AG20443 (cell line): ENCODE measurements at places on chromosomes 4 and X.

GRCh38 chr4:6680372-6681034 is 13.2 kb upstream of the S100P start:
- no peak for DNase-seq

- DNase-seq, result peak; percentile 88
Measured at GRCh38 chr4:25172961-25173915, 13.0 kb upstream of the SEPSECS start.

- no peak for DNase-seq
Measured at GRCh38 chr4:142585411-142585810, 260.7 kb downstream of the INPP4B start.

GRCh38 chr4:453267-453666 is 45.7 kb downstream of the ZNF721 start:
- no peak for DNase-seq

- no peak for DNase-seq
Measured at GRCh38 chrX:2488621-2489285, 12.0 kb downstream of the DHRSX start.

DNA sequence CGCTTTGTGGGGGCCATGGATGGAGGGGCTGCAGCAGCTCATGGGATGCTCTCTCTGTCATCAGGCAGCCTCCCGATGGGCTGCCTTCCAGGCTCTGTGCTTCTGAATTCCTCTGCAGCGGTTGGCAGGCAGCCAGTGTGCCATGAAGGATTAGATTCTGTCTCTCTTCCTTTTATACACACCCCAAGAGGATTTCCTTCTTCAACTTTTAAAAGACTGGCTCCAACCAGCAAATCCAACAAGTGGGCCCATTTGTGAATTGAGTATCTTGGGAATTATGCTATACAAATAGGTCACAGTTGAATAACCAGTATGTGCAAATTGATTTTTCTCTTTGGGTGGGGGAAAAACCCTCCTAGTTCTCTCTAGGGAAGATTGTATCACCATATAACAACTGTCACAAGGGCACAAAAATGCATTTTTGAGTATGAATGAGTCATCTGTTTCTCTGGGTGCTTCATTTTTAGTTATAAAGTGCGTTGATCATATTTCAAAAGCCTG is 96.8 kb upstream of the FAT1 start:
- DNase-seq, result peak; percentile 36

DNA sequence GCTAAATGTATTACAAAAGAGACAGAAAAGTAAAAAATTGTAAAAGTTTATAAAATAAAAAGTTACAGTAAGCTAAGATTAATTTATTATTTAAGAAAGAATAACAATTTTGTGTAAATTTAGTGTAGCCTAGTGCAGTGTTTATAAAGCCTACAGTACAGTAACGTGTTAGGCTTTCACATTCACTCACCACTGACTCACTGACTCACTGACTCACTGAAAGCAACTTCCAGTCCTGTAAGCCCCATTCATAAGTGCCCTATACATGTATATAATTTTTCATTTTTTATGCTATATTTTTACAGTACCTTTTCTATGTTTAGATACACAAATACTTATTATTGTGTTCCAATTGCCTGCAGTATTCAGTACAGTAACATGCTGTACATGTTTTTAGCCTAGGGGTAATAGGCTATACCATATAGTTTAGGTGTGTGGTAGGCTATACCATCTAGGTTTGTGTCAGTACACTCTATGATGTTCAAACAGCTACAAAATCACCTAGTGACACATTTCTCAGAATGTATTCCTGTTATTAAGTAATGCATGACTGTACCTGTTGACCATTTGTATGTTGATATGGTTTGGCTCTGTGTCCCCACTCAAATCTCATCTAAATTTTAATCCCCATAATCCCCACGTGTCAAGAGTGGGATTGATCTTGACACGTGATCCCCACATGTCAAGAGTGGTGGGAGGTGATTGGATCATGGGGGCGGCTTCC is 57.9 kb downstream of the CFAP299 start:
- peak; percentile 26 for DNase-seq

DNA sequence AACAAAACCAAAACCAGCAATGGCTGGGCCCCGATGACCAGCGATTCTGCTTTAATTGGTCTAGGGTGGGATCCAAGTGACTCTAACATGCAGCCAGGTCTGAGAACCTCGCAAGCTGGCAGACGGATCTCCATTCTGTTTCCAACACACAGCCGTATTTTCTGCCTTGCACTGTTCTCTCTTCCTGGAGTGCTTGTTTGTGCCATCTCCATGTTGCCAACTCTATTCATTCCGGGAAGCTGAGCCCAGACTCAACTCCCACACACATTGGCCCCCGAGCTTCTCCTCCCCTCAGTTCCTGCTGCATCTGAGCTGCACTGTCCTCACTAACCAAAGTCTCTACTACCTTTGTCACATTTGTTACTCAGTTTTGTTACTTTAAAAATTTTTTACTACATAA is 35.6 kb downstream of the GEMIN8 start:
- DNase-seq, result no peak

DNA sequence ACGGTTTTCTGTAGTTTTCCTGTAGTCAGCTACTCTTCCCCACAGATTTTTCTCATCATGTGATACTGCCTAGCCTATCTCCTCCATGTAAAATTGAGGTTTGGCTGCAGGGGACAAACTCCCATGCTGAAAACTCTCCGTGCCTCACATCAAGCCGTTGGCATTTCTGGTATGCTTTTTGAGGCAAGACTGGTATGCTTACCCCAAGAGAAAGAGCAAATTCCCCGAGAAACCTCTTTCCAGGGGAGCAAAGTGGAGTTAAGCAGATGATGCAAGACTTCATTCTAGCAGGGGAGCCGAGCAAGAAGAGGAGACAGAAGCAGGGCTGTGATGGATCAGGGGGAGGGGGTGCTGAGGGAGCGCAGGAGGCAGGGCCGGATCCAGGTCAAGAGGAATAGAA is 4.8 kb downstream of the SOWAHD start:
- peak; percentile 51 for DNase-seq

- no peak for DNase-seq
Measured at GRCh38 chr4:125169192-125169591, 145.6 kb upstream of the FAT4 start.

DNA sequence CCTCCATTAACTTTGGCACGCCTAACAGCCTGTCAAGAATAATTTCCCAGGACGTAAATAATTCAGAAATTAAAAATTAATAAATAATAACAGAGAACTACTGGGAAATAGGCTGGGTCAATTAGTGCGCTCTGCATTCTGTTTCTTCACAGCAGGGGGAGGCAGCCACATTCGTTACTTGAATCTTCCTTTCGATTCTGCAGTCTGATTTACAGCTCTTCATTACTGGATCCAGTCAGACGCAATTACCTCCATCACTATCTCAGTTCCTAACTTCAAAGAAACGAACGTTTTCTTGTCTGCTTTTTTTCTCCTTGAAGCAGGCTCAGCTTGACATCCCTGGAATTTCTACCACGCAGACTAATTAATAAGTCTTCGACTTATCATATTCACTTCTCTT is 9.0 kb upstream of the RPL34 start:
- DNase-seq, result peak; percentile 36

DNA sequence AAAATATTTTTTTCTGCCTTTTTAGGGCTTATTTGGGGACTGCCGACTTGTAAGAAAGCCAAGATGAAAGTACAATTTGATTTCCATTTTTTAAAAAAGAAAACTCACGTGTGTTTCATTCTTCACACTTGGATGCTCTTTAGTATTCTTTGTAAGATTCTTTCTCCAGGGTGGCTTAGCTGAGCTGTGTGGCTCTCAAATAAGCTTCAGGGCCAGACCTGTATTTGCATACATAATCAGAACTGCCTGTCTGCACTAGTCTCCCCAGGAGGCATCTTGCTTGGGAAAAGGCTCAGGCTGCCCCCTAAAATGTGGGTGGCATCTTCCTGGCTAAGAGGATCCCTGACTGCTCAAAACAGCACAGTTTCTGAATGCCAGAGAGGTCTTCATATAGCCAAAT is 498.4 kb downstream of the MID1IP1 start:
- no peak for DNase-seq

- no peak for DNase-seq
Measured at GRCh38 chrX:120111611-120112010, 4.1 kb downstream of the RHOXF1 start.

DNA sequence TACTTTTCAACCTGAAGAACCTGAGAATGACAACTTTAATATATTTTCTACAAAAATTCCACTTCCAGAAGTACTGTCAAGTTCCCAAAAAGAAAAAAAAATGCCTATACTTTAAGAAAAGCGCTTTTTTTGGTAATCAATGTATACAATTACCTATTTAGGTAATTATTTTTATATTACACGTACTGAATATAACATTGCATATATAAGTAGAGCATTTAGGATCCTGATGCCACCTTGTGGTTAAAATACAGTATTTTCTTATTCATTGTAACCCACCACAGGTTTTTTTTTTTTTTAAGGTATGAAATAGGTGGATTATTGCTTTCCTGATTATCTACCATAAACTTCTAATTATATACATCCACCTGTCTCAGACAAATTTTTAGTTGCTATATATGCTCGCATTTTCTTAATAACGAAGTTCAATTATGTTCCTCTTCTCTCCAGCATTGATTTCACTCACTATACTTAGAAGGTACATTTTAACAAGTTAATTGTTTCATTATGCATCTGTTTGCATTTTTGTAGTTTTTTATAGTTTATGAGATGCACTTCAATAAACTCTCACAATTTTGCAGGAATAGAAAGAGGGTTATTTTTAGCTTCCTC is 5.2 kb downstream of the MAP9 start:
- no peak for DNase-seq
